ENCODE measurements at places on chromosomes 3 and 15. TPM values are rescaled to one million over a fixed set of nuclear protein-coding genes. Genes with fewer than 3 reads are reported as not detected.

The CLSTN2 gene
- 0.02 TPM for total RNA-seq

The KBTBD13 gene
- not detected for total RNA-seq

The SPG21 gene
- 72.7 TPM for total RNA-seq

The C3orf80 gene
- 2.4 TPM for total RNA-seq

The MAP1A gene
- total RNA-seq, result 1.9 TPM

The UQCC5 gene
- 14.1 TPM for total RNA-seq

DNA sequence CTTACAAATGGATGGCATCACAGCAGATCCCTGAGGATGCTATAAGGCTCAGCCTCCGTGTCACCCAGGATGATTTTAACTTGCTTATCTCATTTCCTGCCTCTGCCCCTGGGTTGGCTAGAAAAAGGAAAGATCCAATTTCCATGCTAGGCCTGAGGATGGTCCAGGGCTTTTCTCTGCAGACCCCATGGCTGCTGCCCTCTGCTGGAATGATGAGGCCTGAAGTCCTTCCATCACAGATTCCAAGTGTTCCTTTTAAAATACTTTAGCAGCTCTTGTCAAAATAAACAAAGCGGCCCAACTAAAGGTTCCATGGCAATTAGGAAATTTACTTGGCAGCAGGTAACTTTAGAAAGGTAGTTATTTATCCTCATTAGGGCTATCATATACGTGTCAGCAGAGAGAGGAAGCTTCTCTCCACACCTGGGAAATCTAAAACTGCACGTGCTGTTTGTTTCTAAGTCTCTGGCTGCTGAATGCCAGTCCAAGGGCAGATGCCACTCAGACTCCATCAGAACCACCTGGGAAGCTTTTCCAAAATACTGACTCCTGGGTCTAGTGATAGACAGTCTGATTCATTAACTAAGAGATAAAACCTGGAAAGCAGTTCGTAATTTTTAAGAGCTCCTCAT lies 401.9 kb upstream of the IL12A start:
- H3K27ac ChIP-seq, result no peak overlapping the region
- peak; percentile 29 for DNase-seq
- no peaks in the 10 kb centered on the region for H3K27me3 ChIP-seq
- no peaks in the 10 kb centered on the region for H3K4me1 ChIP-seq
- no peaks in the 10 kb centered on the region for H3K36me3 ChIP-seq

DNA sequence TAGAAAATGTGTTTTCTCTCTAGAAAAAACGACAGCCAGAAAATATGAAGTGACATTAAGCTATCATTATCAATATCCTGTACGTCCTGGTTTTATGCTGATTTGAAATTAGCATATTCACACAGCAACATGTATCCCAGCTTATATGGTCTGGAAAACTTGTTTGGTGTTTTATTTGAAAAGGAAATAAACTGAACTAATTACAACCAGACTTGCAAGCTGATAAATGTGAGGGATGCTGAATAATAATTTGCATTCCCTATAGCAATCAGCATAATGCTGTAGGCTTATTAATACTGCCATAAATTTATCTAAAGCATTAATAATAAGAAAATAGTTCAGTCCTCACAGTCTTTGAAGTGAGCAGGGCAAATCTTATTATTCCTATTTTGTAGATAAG lies 336.9 kb upstream of the UMPS start:
- H3K27ac ChIP-seq, result no peak overlapping the region
- DNase-seq, result no peak
- H3K4me1 ChIP-seq, result no peaks in the 10 kb centered on the region

DNA sequence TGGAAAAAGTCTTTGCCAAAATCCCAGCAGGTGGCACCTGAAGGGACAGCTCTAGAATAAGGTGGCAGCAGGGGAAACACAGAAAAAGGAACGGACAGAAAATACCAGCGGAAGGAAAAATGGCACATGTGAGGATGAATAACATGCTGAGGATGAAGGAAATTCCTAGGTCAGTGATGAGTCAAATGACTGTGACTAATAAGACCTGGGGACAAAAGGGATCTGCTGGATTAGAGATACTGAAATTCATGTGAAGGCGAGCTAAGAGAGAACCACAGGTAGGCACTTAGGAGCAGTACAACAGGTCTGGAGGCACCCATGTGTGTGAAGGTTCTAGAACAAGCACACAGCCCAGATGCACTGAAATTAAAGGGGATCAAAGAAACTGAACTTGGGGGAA lies 482.5 kb downstream of the FOXP1 start:
- H3K27ac ChIP-seq, result no peak overlapping the region
- no peak for DNase-seq
- no peaks in the 10 kb centered on the region for H3K36me3 ChIP-seq

GRCh38 chr3:154112146-154112852 lies 8.9 kb upstream of the ARHGEF26 start:
- DNase-seq, result no peak
- no peak overlapping the region for H3K4me3 ChIP-seq
- H3K36me3 ChIP-seq, result no peaks in the 10 kb centered on the region
- H3K4me1 ChIP-seq, result no peaks in the 10 kb centered on the region

- no peak for DNase-seq
- no peaks in the 10 kb centered on the region for H3K4me1 ChIP-seq
- H3K27ac ChIP-seq, result no peak overlapping the region
- no peaks in the 10 kb centered on the region for H3K27me3 ChIP-seq
- no peak overlapping the region for H3K4me3 ChIP-seq
Measured at GRCh38 chr3:16316847-16317560, 52.0 kb downstream of the OXNAD1 start.

- no peak for DNase-seq
- H3K4me1 ChIP-seq, result no peaks in the 10 kb centered on the region
- H3K4me3 ChIP-seq, result no peak overlapping the region
Measured at GRCh38 chr3:179794355-179794754, 141.5 kb downstream of the USP13 start.

GRCh38 chr3:2212206-2212605 lies 113.5 kb downstream of the CNTN4 start:
- DNase-seq, result no peak
- H3K27ac ChIP-seq, result no peak overlapping the region
- H3K36me3 ChIP-seq, result no peaks in the 10 kb centered on the region
- H3K4me3 ChIP-seq, result no peak overlapping the region

GRCh38 chr3:118785415-118785814 lies 249.2 kb downstream of the IGSF11 start:
- H3K4me3 ChIP-seq, result no peak overlapping the region
- no peaks in the 10 kb centered on the region for H3K36me3 ChIP-seq
- no peak for DNase-seq
- H3K27ac ChIP-seq, result no peak overlapping the region
- no peaks in the 10 kb centered on the region for H3K27me3 ChIP-seq
- H3K4me1 ChIP-seq, result peaks cover 25% of the 10 kb centered on the region

All from HCT116 (cell line).